ENCODE measurements at places on chromosomes 5 and 9.
A peak's percentile ranks its signal among the peaks of the same experiment; 100 is the strongest.

- DNase-seq: no peak
Measured at GRCh38 chr9:79116709-79117108, 455.1 kb upstream of the TLE4 start.

DNA sequence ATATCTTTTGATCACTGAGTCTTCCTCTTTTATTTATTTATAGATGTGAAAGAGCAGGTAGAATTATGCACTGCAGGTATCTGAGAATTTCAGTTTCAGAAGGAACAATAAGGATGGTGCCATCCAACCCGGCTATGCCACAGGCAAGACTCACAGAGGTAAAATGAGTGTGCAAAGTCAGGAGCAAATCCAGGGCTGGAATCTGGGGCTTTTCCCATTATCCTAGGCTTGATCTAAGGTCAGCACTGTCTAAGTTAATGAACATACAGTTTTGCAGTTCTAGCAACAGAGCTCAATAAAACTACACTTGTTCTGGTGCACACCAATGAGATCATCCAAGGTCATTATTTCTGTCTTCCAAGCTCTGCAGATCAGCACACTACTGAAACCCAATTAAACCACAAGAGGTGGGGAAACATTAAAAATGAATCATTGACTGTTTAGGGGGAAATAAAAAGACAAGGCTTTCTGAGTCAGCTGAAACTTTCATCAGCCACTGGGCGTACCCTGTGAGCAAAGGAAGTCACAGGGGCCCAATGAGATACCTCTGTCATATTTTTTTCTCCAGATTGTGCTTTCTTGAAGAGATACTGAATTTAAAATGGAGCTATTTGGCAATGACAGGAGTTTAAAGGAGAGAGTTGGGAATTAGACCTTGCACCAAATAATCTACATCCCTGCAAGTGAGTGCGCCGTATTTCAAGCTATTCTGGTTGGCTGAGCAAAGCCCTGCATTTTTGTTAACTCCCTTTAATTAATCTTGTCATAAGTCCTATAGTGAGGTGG, 662.2 kb upstream of the ZNF608 start:
- no peak for DNase-seq

- no peak for DNase-seq
Measured at GRCh38 chr5:131418846-131419245, 155.0 kb downstream of the CDC42SE2 start.

GRCh38 chr9:7165331-7165975, 407.7 kb downstream of the KDM4C start:
- no peak for DNase-seq

DNA sequence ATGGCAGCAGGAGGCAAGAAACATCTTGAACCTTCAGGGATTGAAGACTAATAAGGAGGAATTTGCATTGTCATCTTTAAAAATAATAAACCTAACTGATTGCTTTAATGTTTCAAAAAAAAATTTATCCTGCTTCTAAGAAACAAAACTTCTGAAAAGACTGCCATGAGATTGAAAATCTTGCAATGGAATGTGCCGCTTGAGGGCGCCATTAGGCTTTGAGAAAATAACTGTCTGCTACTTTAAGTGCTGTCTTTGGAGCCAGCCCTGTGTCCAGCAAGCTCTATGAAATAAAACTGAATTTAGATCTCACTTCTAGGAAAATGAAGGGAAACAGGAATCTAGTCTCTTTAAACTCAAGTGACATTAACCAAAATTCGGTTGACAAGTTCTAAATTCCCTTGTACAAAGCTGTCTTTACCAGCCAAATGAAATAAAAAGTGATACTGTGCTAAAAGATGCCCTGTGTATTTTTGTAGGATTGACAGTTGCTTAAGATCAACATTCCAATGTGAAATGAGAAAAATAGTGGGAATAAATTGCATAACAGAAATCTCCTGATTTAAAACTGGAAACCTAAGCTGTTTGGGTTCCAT, 79.4 kb downstream of the ESM1 start:
- DNase-seq: peak; percentile 53

GRCh38 chr5:134994560-134995156, 27.0 kb downstream of the CATSPER3 start:
- no peak for DNase-seq
